Inflammatory macrophage (primary cell): ENCODE measurements at places on chromosomes 4 and X.

DNA sequence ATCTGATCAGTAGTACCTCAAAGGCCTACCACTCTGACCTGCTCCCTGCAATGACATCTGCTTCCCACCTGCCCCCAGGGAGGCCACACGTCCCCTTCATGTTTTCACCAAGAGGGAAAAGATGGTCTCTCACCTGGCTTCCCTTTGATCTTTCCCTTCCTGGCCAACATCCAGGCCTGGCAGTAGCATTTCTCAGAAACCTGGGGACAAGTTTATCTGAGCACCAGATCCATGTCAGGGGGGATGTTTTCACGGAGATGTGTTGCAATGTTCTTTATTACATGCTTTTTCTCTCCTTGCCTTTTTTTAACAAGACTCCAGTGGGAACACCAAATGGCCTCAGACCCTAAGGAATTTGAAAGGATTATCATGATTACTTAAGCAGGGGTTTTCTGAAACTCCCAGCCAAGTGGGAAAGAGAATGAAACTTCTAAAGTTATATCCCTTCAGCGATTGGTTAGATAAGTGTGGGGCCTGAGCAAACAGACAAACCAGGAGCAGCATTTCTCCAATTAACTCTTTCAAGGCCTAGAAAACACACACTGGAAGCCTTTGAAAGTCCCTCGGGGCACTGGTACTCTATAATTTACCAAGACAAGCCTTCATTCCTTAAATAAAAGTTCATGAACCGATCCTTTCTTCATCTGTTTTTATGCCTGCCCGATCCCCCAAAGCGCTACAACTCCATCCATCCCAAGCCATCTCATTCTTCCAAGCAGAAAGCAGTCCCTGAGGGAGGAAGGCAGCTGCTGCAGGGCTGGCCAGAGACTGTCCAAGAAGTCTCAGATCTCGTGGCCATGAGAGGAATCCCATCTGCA is 94.1 kb downstream of the BCOR start:
- DNase-seq, result no peak

GRCh38 chr4:181677621-181678020 is 565.6 kb upstream of the TENM3 start:
- DNase-seq, result no peak

- DNase-seq, result no peak
Measured at GRCh38 chr4:2753436-2753835, 2.7 kb downstream of the TNIP2 start.

- no peak for DNase-seq
Measured at GRCh38 chr4:175469514-175469913, 342.6 kb downstream of the GPM6A start.

- DNase-seq, result no peak
Measured at GRCh38 chrX:114774691-114775090, 190.8 kb downstream of the HTR2C start.
